ENCODE measurements at places on chromosomes 1 and 21.

DNA sequence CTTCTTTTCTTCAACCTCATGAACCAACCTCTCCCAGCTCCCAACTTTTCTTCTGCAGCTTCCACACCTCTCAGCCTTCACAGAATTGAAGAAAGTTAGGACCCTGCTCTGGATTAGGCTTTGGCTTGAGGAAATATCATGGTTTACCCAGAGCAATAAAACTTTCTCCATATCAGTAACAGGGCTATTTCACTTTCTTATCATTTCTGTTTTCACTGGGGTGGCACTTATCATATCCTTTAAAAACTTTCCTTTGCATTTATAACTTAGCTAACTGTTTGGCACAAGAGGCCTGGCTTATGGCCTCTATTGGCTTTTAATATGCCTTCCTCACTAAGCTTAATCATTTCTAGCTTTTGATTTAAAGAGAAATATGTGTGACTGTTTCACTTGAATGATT lies 9.4 kb upstream of the FAM3B start:
- no peak for DNase-seq

GRCh38 chr1:6054596-6054995 lies 8.9 kb downstream of the KCNAB2 start:
- no peak for DNase-seq

GRCh38 chr1:112513112-112513870 lies 4.5 kb downstream of the WNT2B start:
- DNase-seq = no peak

DNA sequence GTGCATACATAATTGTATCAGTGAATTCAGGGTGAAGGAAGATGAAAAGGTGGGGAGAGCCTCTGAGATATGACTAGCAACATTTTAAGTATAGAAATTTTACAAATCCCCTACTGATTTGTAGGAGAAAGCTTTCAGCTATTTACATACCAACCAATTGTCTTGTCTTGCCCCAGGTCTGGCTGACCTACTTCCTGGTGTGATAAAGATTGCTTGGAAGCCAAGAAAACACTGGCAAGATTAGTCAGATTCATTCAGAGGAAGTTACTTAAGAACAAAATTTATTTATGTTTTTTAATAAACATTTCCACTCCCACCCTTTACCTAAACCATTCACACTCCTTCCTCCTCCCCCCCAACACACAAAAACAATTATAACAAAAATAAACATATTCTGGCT lies 17.5 kb downstream of the PTGS2 start:
- no peak for DNase-seq

GRCh38 chr1:221635305-221635704 lies 106.6 kb downstream of the DUSP10 start:
- DNase-seq = no peak

- DNase-seq = no peak
Measured at GRCh38 chr1:51897699-51898031, 19.1 kb upstream of the NRDC start.

GRCh38 chr1:150409504-150410362 lies 45.8 kb downstream of the RPRD2 start:
- no peak for DNase-seq

DNA sequence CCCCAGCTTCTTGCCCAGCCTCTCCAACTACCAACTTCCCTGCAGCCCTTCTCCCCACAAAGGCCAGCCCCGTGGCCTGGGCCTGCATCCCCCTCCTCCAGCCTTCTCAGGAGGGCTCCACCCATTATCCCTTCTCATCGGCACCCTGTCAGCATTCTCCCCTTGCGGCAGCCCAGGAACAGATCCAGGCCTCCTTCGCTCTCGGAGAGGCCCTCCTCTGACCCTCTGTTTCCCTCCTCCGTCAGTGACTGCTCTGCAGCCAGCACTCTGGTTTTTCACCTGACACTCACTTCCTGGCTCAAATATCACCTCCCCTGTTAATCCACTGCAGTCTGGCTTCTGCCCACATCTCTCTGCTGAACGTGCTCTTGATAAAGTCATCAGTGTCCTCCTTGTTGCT lies 17.5 kb downstream of the ADGRB2 start:
- no peak for DNase-seq

DNA sequence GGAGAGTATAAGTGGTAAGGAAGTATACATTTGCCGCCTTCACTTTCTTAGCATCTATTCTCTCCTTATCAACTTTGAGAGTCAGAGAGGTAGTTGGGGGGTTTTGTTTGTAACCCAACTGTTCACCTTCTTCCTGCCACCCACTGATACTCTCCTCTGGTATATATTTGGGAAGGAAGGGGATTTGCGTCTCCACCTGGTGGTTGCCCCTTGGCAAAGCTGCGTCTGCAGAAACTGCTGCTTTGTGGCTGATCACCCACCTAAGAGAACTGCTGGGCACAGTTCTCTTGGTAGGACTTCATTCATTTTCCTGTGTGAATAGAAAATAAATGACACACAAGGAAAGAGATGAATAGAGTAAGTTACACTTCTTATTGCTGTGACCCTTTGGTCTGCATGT lies 87.0 kb downstream of the SYT14 start:
- no peak for DNase-seq

GRCh38 chr1:204528677-204529076 lies 12.5 kb downstream of the MDM4 start:
- no peak for DNase-seq

GRCh38 chr21:32007456-32007855 lies 134.6 kb downstream of the HUNK start:
- no peak for DNase-seq

- DNase-seq = no peak
Measured at GRCh38 chr1:230948301-230948700, 30.4 kb downstream of the TTC13 start.

- no peak for DNase-seq
Measured at GRCh38 chr1:184330875-184331274, 56.0 kb upstream of the C1orf21 start.

DNA sequence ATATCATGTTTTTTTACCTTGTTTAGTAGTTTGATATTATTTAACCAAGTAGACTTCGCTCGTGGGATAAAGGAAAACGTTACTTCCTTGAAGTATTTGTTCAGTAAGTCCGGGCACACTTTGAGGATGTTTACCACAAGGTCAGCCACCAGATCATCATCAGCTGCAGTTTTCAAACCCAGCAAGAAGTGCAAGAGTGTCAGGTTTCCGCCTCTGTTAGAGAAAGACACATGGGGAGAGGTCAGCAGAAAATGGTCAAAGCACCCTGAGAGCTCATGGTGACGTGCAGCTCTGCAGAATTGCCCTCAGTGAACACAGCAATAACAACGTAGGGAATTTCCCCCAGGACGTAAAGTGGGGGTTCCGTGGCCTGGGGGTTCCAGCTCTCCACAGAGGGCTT lies 24.4 kb downstream of the URB1 start:
- DNase-seq = no peak

- no peak for DNase-seq
Measured at GRCh38 chr1:183467687-183468086, 4.6 kb upstream of the SMG7 start.

DNA sequence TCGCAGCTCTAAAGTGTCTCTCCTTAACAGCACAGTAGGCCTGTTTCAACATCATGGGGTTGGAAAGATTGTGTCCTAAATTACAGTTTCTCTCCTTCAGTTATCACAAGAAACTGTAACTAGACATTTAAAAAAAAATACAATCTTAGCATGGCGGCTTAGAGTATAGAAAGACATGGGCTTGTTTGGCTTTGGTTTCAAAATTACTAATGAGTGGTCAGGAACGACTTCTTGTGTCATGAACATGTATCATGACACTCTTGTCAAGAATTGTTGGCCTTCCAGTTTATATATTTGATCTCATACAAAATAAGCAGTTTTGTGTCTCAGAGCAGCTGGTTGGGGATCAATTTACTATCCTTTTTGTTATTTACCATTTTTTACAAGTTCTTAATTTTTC lies 2.1 kb downstream of the GJA8 start:
- no peak for DNase-seq

GRCh38 chr1:153985341-153985912 lies 712 bp downstream of the RAB13 start:
- peak; percentile 75 for DNase-seq

GRCh38 chr1:85582687-85583591 lies 2.4 kb downstream of the CCN1 start:
- DNase-seq = no peak

- no peak for DNase-seq
Measured at GRCh38 chr21:43858806-43859648, 6.0 kb upstream of the AGPAT3 start.

GRCh38 chr1:244340396-244340795 lies 111.3 kb downstream of the ADSS2 start:
- DNase-seq = no peak

DNA sequence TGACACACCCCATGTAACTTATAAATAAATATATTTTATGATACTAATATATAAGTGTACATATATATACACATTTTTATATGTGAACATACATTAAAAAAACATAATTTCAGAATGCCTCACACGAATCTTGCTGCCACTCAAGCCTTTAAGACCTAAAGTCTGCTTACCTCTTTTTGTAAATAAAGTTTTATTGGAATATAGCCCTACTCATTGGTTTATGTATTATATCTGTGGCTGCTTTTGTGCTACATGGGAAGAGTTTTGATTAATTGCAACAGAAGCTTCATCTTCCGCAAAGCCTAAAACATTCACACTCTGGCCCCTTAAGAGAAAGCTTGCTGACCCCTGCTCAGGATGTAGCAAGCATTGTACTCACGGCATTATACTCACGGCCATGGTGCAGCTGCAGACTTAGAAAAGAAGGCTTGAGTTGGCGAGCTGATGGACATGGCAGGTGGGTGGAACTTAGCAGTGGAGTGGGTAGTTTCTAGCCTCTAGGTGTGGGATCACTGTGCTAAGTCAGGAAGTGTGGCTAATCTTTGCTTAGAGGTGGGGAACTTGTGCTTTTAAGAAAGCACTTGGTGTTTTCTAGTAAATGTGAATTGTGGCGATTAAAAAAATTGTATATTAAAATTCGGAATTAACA lies 80.8 kb downstream of the DYRK1A start:
- no peak for DNase-seq

- no peak for DNase-seq
Measured at GRCh38 chr1:12539320-12539704, 78.7 kb downstream of the DHRS3 start.

GRCh38 chr1:9590945-9591668 lies 2.4 kb downstream of the TMEM201 start:
- DNase-seq = no peak

DNA sequence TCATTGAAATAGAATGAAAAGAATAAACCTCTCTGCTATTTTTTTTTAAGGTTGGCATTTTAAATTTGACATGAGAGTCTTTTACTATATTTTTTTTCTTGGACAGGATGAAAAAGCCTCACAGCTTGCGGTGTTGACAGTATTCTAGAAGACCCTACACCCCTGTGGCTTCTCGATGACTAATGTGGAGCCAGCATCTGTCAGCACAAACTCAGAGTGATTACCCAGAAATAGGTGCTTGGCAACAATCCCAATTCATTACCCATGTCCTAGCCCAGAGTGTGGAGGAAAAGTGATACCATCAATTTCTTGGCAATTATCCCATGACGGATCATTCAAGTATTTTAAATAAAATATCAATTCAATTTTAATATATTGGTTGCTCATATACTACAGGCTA lies 186.8 kb upstream of the MAP1LC3C start:
- DNase-seq = no peak

DNA sequence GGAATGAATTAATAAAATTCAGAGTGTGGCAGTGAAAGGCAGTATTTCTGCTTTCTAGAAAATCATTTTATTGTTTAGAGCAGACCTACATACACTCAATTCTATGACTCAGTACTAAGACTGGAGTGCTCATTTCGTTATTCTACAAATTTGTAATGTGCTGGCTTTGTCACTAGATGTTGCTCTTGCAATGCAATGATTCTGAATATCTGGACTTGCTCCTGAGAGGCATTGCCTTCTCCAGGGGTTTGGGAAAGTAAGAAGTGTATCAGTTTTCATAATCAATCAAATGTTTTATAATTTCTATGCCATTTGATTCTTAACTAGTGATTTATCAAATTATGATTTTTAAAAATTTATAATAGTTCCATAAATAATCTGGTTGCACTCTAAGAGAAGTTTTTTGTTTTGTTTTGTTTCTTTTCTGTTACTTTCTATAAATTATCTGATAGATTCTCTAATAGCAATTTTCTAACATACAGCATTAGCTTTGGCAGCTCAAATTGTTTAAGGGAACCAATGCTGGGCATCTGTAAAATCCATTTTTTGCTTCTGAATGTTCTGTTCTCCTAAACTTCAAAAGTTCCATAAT lies 280.5 kb upstream of the SGIP1 start:
- DNase-seq = no peak

- no peak for DNase-seq
Measured at GRCh38 chr1:156852418-156852874, 6.5 kb downstream of the INSRR start.

GRCh38 chr1:83034851-83035250 lies 964.1 kb downstream of the TTLL7 start:
- DNase-seq = no peak

DNA sequence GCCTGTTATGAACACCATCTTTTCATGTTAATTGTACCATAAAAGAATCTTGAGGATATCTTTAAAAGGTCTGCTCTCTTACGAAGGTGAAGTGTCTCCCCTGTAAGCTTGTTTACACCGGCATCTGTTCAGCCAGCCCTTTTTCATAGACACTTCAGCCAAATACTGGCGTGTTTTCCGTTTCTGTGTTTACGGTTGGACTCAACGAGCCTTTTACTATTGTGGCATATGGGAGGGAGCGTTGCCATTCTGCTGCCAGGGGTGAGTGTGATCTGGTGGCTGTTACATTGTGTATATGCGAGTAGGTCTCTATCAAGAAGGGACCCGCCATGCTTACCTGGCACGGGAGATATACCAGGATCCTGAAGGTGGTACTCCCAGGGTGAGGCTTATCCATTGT lies 433.8 kb downstream of the CAMTA1 start:
- no peak for DNase-seq

DNA sequence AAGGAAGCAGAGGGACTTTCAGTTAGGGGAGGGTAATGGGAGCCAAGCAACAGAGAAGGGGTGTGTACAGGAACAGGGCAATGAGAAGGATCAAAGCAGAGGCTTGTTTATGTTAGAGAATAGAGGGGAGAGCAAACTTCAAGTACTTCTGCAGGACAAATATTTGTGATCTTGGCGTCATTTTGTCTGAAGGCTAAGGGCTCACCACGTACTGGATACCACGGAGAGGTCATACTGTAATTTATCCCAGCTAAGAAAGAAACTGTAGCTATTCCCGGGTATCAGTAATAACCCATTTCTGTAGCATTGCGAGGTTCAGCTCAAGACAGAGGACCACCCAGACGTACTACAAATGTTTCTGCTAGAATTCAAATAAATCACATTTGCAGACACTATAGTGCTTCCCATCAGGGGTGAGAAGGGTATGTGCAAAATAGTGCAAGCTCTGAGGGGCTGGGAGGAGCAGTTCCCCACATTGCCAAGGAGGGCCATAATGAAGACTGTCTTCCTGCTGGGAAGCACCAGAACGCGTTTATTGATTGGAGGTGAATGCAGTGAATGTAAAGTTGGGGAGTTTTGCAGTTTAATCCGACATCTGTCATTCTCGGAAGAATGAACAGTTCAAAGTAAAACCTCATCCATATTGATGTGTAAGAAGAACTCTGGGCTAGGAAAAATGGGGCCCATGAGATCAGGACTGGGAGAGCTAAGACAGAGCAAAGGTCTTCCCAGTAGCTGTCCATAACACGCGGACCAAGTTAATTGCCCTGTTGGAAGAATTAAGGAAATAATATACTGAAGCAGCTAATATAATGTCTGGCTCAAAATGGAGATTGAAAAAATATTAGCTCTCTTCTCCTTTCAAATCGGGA lies 136.9 kb downstream of the RWDD3 start:
- no peak for DNase-seq
